Fibroblast of skin of right biceps (primary cell): ENCODE measurements at places on chromosomes 3 and 15.

DNA sequence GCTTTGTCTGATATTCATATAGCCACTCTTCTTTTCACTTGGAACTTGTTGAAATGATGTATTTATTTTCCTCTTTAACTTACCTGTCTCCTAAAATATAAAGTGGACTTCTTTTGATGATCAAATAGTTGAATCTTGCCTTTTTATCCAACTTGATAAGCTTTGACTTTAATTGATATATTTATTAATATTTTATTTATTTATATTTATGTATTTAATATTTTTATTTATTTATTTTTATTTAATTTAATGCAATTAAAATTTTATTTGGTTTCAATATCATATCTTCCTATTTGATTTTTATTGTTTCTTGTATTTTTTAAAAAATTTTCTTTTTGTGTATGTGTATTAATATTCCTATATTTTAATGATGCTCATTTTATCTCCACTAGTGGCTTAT is 555.1 kb upstream of the EPHA6 start:
- no peak for DNase-seq

- DNase-seq, result peak; percentile 64
Measured at GRCh38 chr3:27628026-27628750, 93.9 kb downstream of the EOMES start.

GRCh38 chr3:39122813-39123212 is 15.3 kb downstream of the TTC21A start:
- no peak for DNase-seq

- peak; percentile 34 for DNase-seq
Measured at GRCh38 chr3:117844676-117845075, 1135.1 kb downstream of the TUSC7 start.

DNA sequence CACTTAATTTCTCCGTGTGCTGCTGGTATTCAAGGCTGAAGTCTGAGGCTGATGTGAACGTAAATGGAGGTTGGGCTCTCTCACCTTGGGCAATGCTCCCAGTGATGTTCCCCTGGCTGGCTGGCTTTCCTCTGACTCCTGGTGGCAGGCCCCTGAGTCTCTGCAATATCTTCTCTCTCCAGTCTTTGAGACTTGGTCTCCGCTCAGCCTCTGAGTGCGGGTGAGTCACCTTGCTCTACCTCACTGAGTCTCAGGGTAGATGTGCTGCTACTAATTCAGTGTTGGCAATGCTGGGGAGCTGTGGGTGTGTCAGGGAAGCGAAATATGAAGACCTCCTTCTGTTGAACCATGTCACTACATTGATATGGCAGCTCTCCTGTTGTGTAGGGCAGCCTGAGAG is 31.3 kb upstream of the TRIM59 start:
- DNase-seq, result peak; percentile 65

- no peak for DNase-seq
Measured at GRCh38 chr3:170038434-170039110, 777 bp downstream of the GPR160 start.

DNA sequence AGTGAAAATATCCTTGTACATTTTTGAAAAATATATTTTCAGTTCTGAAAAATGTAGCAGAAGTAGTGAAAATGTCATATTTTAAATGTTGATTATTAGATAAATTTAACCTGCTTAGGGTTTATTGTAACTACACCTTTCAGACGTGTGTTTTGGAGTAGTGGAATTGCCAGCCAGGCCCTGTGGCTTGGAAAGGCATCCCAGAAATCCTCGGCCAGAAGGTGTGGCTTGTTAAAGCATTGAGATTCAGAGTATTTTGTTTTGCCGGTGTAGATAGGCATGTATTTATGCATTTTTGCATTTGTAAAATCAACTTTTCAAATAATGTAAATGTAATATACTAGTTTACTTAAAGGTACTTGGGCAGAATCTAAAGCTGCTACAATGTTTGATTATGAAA is 7.0 kb downstream of the EBLN2 start:
- no peak for DNase-seq

GRCh38 chr3:134699141-134699711 is 48.4 kb upstream of the KY start:
- DNase-seq, result no peak

GRCh38 chr3:81216192-81216591 is 545.3 kb downstream of the GBE1 start:
- peak; percentile 86 for DNase-seq

GRCh38 chr3:189516039-189516438 is 115.2 kb upstream of the TP63 start:
- DNase-seq, result peak; percentile 26

DNA sequence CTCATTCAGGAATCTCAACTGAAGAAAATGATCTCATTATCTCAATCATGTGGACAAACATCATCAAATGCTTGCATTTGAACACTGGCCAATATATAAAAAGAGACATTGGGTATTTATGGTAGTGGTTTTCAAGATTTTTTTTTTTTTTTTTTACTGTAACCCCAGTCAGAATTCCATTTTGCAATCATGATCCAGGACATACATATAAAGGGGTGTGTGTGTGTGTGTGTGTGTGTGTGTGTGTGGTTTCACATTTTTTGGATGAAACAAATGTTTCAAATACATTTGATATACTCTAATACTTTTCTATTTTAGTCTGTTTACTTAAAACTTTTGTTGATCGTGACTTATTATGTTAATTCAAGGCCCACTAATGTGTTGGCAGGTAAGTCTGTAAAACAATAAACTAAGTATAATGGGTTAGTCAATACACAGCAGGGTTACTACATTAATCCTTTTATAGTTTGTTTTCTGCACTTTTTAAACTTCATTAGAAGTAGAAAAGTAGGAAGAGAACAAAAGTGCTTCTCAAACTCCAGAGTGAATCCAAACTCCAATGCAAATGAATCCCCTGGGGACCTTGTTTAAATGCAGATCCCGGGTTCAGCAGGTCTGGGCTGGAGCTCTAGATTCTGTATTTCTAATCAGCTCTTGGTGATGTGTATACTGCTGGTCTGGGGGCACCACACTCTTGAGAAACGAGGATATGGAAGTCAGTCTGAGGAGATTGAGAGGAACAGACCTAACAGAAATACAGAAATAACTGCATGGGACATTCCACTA is 17.6 kb downstream of the THRB start:
- peak; percentile 38 for DNase-seq

- no peak for DNase-seq
Measured at GRCh38 chr3:111068574-111068973, 3.0 kb upstream of the NECTIN3 start.

GRCh38 chr3:186526256-186526606 is 17.9 kb downstream of the CRYGS start:
- DNase-seq, result no peak

DNA sequence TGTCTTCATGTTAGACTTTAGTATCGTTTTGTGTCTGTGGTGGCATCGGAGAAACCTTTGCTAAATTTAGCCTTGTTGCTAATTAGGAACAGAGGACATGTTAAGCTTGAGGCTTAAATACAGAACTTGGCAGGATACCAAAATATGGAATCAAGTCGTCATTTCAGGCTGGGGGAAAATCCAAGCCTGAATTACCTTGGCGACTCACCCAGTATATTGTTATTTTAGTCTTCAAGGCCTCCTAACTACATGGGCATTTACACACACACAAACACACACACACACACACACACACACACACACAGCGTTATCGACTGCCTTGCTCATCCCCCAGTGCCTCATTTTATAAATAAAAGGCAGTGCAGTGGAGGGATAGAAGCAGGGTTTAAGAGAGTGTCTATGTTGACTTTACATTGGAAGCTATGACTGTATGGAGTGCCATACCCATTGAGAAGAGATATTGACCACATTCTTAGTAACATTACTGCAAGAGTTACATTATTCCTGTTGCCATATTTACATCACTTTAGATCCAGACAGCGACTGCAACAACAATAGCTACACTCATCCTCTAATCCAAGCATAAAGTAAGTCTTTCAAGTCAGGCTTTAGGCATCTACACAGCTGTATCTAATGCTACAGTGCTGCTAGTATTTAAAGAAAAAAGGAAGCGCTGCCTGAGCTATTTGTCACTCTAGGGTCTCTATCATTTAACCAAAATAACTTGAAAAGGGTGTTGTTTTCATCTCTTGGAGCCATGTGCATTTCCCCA is 210.8 kb upstream of the SEMA6D start:
- peak; percentile 86 for DNase-seq

DNA sequence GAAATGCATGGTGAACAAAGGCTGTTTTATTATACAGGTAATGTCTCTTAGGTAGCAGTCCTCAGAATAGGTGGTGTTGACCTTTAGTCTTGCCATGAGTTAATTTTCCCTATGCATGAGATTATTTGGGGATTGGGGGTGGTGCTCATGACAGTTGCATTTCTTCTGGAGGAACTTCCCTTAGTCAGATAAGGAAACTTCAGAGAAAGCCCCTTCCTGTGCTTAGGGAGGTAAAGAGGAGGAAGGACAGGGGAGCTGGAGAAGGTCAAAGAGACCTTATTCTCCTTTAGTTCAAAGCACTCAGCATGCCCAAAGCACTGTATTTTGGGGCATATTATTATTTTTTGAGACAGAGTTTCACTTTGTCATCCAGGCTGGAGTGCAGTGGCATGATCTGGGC is 47.7 kb downstream of the ZBTB11 start:
- no peak for DNase-seq

DNA sequence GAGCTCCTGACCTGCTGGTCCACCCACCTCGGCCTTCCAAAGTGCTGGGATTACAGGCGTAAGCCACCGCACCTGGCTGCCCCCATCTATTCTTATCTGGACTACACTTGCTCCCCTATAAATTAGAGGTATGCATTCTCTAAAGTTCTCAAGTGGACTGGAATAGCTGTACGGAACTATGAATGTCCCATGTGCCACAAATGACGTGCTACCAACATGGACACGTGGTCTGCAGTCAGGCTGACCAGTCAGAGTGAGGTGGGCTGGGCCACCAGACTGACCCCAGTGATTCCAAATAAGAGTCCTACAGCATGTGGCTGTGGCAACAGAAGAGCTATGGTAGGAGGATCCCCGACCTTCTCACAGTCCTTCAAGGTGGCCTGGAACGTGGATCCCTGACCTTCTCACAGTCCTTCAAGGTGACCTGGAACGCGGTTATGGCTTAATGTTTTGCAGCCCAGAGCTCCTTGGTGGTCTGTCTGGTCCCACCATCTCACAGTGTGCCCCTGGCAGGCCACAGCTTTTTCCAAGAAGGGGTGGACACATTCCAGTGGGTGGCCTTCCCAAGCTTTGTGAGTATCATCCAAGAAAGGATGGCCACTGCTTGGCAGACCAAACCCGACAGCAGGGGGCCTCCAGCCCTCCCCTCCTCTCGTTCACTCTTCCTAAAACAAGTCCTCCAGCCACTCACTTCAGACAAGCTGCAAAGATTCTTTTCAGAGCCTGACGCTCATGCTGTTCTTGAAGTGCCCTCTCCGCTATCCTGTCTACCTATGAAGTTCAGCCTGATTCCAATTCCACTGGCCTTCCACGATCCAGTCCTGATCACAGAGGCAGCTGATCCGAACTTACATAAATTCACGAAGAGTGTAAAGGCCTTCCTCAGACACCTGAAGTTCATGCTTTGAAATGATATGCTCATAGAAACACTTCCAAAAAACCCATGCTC is 4.4 kb downstream of the ADAMTS17 start:
- no peak for DNase-seq

DNA sequence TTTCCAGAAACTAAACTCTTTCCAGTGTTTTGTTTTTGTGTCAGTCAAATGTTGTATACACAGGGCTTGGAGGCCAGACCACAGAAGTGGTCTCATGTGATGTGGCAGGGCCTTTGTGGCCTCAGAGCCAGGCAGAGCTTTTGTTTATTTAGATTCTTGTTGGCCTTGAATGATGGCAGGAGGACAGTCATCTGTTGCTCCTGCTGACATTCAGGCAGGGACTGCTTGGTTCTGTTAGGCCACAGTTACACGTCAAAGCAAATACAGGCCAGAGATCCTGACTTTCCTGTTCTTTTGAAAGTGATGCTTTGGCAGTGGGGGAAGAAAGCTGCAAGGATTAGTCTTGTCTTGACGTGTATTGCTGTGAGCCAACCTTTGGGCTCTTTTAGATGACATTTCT is 325.1 kb downstream of the CACNA2D3 start:
- no peak for DNase-seq

DNA sequence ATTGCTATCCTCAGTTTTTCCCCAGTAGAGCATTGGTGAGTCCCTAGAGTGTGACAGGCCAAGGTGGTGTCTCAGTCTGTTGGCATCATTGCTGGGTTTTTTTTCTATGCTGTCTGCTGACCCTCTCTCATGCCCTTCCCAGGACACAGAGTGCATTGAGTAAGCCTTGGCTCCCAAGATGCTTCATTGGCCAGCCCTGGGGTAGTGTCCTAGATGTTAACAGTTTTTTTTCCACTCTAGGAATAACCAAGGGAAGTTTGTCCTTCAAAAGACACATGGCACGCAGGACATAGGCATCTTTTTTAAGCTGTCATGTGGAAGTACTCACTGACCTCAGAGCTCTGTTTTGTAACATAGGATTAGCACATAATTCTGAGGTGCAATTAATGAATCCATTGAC is 19.5 kb downstream of the ADAMTSL3 start:
- no peak for DNase-seq

DNA sequence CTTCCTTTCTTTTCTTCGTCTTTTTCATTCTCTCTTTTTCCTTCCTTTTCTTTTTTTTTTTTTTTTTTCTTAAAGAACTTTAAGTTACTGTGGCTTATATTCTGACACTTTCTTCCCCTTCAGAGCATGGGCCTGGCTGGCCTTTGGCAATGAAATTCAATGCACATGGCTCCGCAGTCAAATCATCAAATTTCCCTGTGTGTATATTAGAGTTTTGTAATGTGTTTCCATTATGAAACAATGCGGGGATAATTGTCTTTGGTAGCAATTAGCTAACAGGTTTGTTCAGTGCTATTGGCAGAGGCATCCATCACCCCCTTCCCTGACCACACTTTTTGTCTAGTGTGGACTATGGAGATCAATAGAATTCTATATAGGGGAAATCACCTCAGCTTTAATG is 80.5 kb downstream of the CDIN1 start:
- no peak for DNase-seq

DNA sequence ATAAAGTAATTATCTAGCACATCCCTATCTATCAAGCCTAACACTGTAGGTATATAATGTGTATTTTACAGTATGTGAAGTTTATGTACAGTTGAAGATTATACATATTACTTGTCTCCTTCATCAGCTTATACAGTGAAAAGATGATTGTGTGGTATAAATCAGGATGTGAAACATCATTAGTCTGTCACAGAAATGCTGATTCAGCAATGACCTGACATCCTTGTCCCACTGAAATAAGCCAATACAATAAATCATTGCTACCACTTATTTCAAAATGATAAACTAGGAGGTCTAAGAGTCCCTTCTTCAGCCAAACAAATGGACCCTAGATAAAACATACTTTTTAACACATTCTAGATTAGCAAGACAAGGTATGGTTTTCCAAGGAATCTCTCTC is 225.3 kb downstream of the OCA2 start:
- DNase-seq, result no peak
